Fibroblast of lung (primary cell): ENCODE measurements at places on chromosomes 13 and 19.
A peak's percentile ranks its signal among the peaks of the same experiment; 100 is the strongest.

DNA sequence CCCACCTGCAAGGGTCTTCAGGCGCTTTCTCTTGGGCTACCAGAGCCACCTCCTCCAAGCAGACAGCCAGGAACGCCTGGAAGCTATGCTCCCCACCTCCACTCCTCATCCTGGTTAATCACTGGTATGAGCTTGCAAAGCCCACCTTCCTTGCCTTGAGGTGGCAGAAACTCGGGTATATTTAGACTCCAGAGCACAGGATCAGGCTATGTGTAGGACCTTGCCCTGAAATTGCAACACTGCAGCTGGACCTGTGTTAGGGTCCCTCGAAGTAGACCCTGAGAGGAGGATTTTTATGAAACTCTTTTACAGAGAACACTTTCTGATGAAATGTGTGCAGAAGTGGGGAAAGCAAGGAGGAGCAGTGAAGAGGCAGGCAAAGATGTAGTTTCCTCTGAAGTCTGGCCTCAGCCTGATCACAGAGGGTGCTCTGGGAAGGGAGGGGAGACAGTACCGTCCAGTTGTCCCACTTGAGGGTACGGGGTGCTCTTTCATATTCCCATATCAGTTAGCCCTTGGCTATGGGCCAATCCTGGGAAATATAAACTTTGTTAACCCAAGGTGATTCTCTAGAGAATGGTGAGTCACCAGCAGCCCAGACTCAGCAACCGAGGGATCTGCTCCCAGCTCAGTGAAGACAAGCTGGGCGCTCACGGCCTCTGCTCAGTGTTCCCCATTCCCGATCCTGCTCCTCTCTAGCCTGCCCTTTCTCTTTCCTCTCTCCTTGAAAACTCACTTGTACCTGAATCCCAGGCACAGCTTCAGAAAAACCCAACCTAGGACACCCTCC lies 157.9 kb downstream of the UQCRFS1 start:
- no peak overlapping the region for H3K27ac ChIP-seq
- no peaks in the 10 kb centered on the region for H3K4me1 ChIP-seq
- DNase-seq: no peak
- H3K4me3 ChIP-seq: no peak overlapping the region
- no peaks in the 10 kb centered on the region for H3K27me3 ChIP-seq

GRCh38 chr19:35030257-35031071 lies at the start of gene SCN1B:
SCN1B (plus strand) TSS chr19:35030470; CDS start chr19:35030821, 351 bp downstream.
- peak within 1 kb of the TSS; percentile 62 for H3K4me3 ChIP-seq
- no peak within 1 kb of the TSS for H3K27ac ChIP-seq
- H3K27me3 ChIP-seq: no peaks in the 10 kb centered on the region
- H3K4me1 ChIP-seq: peaks cover 3% of the 10 kb centered on the region
- H3K36me3 ChIP-seq: peaks cover 11% of the 10 kb centered on the region
- peak; percentile 59 for DNase-seq

GRCh38 chr19:11453468-11454341 lies 18.3 kb downstream of the PRKCSH start:
- no peak overlapping the region for H3K4me3 ChIP-seq
- no peak overlapping the region for H3K27ac ChIP-seq

GRCh38 chr19:42497492-42498168 lies 30.7 kb downstream of the CEACAM1 start:
- H3K27me3 ChIP-seq: peaks cover 10% of the 10 kb centered on the region
- DNase-seq: no peak

GRCh38 chr13:113491418-113491883 lies 940 bp upstream of the DCUN1D2 start:
- H3K4me1 ChIP-seq: peaks cover 23% of the 10 kb centered on the region
- H3K36me3 ChIP-seq: peaks cover 11% of the 10 kb centered on the region
- DNase-seq: peak; percentile 27
- peak overlapping the region; percentile 79 for H3K27ac ChIP-seq
- peak overlapping the region; percentile 79 for H3K4me3 ChIP-seq
- no peaks in the 10 kb centered on the region for H3K27me3 ChIP-seq

GRCh38 chr13:89577301-89577700 lies 1770.2 kb upstream of the MIR17HG start:
- H3K27ac ChIP-seq: no peak overlapping the region
- DNase-seq: no peak
